ENCODE measurements at places on chromosomes 3 and 15.
A peak's percentile ranks its signal among the peaks of the same experiment; 100 is the strongest.

GRCh38 chr3:101999177-101999779, 150.0 kb downstream of the NFKBIZ start:
- no peak for DNase-seq

- no peak for DNase-seq
These were observed 72.1 kb downstream of the EPHA3 start for GRCh38 chr3:89179355-89180001.

GRCh38 chr3:96169111-96169766, 645.2 kb upstream of the EPHA6 start:
- no peak for DNase-seq

- no peak for DNase-seq
These were observed 144.4 kb upstream of the RARB start for GRCh38 chr3:25283613-25284012.

DNA sequence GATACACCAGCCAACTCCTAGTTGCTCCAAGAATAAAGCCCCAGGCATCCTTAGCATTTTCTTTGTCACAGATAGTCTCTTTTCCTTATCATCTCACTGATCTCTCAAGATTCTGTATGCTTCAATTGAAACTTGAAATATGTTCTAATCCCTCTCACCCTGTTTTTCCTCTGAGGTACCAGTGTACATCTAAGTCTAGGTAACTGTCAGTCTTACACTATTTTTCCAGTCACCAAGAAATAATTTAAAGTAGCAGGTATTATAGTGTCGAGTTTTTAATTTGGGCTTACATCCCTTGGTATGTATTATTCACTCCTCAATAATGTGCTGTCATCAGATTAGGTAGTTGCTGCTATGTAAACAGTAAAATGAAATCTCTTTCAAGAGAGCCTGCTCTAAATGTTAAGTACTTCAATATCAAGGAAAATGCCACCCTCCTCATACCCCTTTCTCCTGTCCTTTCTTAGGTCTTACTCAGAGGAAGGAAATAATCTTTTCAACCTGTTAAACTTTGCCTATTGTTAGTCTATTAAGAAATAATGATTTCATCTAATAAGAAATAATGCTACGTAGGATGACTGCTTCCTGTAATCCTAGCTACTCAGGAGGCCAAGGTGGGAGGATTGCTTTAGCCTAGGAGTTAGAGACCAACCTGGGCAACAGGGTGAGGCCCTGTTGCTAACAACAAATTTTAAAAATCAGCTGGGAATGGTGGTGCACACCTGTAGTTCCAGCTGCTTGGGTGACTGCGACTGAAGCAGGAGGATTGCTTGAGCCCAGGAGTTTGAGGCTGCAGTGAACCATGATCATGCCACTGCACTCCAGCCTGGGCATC, 39.8 kb downstream of the TSC22D2 start:
- no peak for DNase-seq

GRCh38 chr15:36589971-36590370, 10.5 kb downstream of the CDIN1 start:
- DNase-seq = no peak

DNA sequence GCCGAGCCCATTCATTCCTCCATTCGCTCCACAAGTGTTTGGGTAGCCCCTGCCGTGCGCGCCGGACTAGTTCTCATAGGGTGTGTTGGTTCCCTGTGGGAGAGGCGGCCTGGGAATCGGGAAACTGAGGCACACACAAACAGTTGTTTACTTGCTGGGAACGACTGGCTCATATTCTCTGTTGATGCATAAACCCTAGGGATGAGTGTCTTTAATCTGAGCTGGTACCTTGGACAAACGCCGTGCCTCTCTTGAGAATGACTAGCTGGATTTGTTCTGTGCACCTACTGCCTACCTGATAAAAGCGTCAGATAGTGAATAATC, 737 bp downstream of the DNAJA4 start:
- no peak for DNase-seq

DNA sequence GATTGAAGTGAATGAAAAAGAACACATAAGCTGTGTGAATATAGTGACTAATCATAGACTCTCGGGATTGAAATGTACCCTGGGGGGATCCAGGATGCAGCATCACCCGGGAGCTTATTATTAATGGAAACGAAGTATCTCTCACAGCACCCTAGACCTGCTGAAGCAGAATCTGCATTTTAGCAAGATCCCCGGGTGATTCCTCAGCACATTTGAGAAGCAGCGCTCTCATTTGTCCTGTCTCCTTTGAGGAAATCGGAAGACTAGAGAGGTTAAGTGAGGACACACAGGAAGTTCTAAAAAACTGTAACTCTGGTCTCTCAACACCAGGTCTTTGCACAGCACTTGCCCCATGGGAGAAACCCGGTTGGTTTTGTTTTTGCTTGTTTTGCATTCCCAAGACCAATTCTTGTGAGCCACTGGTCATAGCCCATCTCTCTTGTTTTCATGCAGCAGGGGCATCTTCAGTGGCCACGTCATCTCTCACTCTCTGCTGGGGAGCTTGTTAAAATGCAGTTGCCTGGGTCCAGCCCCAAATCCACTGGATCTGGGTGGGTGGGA, 30.2 kb downstream of the ZNF710 start:
- no peak for DNase-seq

DNA sequence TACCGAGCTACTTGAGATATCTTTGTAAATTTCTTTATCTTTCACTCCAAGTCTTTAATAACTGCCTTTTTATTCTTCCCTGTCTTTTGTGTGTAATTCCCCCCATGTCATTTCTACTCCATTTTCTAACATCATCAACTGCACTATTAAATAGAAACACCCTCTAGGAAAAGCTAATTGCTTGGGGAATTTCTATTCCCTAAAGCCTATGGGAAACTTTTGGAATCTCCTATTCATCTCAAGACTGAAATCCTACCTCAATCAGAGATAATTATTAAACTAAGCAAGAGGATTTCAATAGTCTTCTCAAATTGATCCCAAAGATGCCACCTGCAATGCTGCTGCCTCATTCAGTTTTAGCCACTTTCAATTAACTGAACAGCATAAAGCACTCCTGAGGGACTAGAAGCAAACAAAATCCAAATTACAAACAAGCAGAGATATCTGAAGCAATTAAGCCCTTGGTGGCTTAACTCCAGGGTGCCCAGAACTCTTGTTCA, 598.7 kb downstream of the IGSF11 start:
- DNase-seq = no peak

GRCh38 chr15:85504749-85505676, 124.6 kb downstream of the AKAP13 start:
- no peak for DNase-seq

DNA sequence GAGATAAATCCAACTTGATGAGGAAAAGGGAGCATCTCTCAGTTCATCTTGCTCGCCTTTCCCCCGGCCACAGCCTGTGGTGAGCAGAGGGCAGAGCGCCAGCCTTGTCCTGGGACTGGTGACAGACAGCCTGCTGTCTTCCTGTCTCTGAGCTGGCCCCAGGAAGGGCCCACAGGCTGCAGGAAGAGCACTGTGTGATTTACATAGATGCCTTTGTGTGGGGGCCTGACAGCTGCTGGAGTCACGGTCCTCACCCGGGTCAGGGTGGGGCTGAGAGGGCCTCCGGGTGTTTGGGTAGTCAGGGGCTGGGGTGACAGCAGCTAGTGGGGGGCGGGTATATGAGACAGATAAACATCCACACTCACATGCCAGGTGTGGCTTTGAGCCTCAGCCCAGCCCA, 29.3 kb downstream of the PLA2G4D start:
- DNase-seq = no peak

- no peak for DNase-seq
These were observed 279.9 kb downstream of the PTPRG start for GRCh38 chr3:61841111-61841845.

GRCh38 chr3:119156868-119157267, 10.9 kb downstream of the TEX55 start:
- DNase-seq = no peak

DNA sequence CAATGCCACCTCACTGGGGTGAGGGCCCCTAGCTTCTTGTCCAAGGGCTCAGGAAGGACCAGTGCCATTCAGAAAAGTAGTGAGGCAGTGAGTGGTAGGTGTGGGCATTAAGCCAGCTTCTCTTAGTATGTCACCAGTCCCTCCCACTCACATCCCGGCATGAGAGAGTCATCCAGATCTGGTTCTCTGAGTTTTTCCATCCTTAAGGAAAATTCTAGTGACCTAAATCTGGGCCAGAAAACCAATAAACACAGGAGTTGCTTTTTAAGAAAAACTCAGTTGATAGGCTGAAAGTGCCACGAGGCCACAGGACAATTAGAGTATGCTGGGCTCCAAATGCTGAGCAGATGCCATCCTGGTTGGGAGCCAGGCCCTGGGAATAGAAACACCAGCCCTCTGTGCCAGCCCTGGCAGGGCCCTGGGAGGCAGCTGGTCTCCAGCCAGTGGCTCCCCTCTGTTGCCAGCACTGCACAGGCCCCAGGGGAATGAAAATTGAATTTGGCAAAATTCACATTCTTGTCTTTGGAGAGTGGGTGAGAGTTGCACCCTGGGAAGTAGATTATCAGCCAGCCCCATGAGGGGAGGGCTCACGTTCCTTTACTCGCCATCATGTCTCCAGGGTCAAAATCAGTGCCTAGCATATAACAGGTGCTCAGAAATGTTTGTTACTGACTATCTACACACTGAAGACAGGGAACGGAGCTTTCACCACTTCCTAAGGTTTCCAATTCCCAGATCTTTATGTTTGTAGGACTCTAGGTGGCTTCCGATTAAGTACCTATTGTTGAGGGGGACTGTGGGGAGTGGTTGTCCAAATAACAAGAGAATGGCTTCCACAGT, 52.8 kb downstream of the FAM43A start:
- DNase-seq = no peak

GRCh38 chr15:60526127-60526616, 47.2 kb upstream of the ICE2 start:
- peak; percentile 48 for DNase-seq

DNA sequence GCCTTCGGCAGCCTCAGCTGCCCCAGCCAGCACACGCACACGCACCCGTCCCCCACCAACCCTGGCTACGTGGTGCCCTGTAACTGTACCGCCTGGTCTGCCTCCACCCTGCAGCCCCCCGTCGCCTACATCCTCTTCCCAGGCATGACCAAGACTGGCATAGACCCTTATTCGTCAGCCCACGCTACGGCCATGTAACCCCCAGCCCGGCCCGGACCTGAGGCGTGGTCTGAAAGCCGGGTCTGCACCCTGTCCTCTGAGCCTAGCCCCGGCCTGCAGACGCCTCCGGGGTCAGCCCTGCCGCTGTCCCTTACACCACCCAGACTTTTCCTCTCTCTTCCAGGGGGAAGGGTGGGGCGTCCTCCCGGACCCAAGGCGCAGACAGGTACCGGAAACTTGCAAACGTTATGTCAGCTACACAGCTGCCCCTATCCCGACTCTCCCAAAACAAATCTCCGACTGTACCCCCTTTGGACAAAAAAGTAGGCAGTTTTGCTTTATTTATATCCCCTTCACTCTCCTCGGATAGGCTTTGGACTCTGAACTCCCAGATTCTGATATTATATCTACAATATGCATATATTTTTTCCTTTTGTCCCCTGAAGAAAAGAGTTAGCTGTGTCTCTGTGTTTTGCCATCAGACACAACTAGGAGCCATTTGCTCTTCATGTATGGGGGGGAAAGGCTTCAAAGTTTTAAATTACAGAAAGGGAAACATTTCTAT, 1.4 kb downstream of the SOX14 start:
- DNase-seq = no peak

- no peak for DNase-seq
These were observed 13.8 kb downstream of the RPL39L start for GRCh38 chr3:187125319-187126031.

- DNase-seq = no peak
These were observed 13.7 kb downstream of the FAM107A start for GRCh38 chr3:58563386-58564035.

- DNase-seq = no peak
These were observed 106.5 kb upstream of the SATB1 start for GRCh38 chr3:18531662-18532061.

- DNase-seq = no peak
These were observed at the start of gene ACTC1 for GRCh38 chr15:34795267-34796081. Gene ACTC1, minus strand, starts transcription at chr15:34795549. Its CDS starts 741 bp downstream, at chr15:34794808.

DNA sequence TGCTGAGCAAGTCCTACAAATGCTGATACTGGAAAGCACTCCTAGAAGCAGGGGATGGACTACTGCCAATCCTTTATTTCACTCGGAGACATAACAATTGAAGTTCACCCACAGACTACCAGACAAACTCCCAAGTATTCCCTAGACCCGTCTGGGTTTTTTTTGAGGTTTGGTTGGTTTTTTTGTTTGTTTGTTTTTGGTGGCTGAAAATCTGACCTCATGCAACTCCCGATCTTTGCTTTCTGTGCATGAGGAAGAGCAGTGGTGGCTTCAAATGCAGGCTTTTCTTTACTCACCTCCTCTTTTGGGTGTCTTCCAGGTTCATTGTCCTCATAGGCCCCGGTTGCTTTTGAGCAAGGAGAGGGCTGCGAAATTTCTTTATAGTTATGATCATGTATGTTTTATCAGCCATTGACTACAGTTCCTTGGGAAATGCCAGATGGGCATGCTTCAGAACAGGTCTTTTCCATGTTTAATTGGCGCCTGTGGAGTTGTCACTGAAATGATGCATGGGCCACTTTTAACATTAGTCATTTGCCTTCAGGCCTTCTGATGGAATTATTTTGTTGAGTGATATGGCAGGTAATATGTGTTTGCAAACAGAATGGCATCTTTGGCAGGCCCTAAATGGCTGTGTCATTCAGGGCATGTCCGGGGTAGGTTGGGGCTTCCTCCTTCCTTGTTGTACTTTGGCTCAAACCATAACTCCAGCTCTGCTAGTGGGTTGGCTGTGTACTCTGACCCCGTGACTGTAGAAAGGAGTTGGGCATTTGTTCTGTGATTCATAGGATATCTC, 81.3 kb upstream of the ZBED2 start:
- no peak for DNase-seq
